ENCODE measurements at places on chromosomes 4 and X. TPM values are rescaled to one million over a fixed set of nuclear protein-coding genes. Genes with fewer than 3 reads are reported as not detected.
A peak's percentile ranks its signal among the peaks of the same experiment; 100 is the strongest.

Gene P2RY4
- total RNA-seq: 0.19 TPM

Gene PPBP
- total RNA-seq: not detected

Gene PLAC1
- total RNA-seq: not detected

Gene SMARCAD1
- 26.1 TPM for total RNA-seq

Gene PTCHD1
- not detected for total RNA-seq

Gene LRCH2
- not detected for total RNA-seq

Gene TMEM154
- total RNA-seq: 21.9 TPM

Gene CACNA1F
- total RNA-seq: 1.7 TPM

Gene FGB
- total RNA-seq: not detected

- no peak for DNase-seq
Measured at GRCh38 chrX:106038625-106039024, at the start of gene SERPINA7. SERPINA7 (minus strand) TSS chrX:106038727; CDS start chrX:106037058, 1,669 bp downstream.

DNA sequence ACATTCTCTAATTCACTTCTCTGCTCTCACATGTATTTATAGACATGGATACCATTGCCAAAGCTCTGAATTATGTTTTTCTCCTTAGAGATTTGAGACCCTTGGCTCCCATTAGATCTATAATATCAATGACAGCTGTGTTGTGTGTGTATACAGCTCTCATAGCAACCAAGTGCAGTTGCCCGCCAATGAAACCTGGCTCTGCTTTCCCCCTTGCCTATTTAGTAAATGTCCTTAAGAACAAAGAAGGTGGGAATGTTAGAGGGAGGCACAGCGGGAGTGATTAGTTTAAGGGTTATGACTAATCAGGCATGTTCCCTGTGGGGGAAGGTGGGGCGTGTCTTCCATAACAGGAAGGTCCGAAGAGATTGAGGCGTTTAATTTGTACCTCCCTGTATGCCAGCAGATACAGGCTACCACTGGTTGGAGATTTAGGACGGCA, 100.5 kb upstream of the TBC1D9 start:
- no peak for DNase-seq

- no peak for DNase-seq
Measured at GRCh38 chr4:34732176-34732950, 1512.0 kb downstream of the ARAP2 start.

- DNase-seq: peak; percentile 48
Measured at GRCh38 chr4:88522702-88523324, 763 bp downstream of the PYURF start.

DNA sequence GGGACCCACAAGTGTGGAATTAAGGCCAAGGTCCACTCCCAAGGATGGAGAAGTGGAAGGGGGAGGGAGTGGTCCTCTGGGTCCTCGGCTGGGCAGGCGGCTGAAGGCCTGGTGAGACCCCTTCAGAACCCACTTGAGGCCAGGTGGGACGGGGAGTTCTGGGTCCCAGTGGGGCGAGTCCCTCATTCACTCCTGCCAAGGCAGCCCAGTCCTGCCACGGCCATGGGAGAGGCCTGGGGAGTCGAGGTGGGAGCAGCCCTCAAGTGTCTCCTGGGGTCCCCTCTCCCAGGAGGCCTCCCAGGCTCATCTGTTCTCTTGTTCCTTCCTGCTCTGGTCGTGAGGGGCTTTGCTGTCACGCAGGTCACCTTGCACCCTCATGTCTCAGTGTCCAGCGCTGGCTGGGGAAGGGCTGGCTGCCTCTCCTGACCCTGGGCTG, 6.1 kb upstream of the SH3BP2 start:
- peak; percentile 48 for DNase-seq

GRCh38 chrX:109843963-109844751, 111.1 kb upstream of the ACSL4 start:
- no peak for DNase-seq

DNA sequence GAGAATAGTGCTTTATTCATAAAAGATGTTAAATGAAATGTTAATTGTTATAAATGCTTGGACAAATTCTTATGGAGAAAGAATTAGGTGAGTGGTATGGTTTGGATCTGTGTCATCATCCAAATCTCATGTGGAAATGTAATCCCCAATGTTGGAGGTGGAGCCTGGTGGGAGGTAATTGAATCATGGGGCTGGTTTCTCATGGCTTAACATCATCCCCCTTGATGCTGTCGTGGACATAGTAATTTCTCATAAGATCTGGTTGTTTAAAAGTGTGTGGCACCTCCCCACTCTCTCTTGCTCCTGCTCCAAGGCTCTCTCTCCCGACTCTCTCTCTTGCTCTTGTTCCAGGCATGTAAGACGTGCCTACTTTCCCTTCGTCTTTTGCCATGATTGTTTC, 22.5 kb downstream of the GYPE start:
- DNase-seq: no peak

GRCh38 chr4:174340714-174341113, 57.0 kb downstream of the CEP44 start:
- no peak for DNase-seq

DNA sequence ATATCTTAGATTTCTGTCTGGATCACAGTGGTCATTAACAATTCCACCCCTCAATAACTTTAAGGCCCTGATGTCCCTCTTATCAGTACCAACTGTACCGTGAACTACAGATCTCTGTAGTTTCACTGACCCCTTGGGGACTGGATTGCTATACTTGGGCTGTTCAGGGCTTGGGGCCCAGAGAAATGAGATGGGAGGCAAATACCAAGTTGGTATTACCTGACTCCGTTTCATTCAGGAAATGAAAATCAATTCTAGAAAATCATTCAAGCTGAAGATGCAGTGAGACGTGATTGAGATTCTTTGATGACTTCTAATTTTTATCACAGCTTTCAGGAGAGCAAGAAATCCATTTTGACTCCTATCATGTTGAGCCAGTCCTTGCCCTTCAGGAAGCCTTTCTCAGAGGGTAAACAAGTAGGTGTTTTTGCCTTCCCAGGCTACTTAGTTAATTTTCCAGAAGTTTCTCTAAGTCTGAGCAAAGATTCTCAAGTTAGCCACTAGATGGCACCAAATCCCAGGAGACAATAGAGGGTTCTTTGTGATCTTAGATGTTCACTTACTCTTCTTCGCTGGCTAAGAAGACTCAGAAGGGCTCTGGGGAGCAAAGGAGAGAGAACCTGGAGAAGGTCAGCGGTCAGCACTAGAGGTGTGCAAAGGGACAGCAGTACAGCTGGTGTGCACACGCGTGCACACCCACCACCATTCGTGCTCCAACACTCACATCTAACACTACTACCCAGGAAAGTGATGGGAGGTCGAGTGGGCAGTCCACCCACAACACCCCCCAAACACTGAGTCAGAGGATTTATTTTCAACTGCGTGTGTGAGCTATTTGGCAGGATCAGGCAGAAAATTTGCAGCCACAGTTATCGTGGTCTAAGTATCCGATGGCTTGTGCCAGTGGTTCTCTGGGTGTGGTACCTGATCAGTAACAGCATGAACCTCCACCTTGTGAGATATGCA, 7.4 kb downstream of the HNRNPH2 start:
- no peak for DNase-seq

DNA sequence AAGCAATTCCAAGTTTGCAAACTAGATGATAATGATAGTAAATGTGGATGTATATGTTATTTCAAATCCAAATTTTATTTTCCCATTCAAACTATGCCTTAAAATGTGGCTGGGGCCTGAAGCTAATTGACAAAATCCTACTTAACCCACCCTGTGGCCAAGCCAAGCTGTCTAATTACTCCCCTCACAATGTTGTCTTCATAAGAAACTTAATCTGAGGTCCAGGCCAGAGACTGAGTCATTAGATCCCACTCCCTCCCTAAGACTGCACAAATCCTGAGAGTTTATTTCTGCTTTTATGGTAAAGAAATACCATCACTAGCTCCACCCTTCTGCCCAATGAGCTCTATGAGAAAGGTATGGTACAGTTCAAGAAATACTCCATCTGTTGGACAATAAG, 16.6 kb downstream of the SMPX start:
- DNase-seq: no peak

DNA sequence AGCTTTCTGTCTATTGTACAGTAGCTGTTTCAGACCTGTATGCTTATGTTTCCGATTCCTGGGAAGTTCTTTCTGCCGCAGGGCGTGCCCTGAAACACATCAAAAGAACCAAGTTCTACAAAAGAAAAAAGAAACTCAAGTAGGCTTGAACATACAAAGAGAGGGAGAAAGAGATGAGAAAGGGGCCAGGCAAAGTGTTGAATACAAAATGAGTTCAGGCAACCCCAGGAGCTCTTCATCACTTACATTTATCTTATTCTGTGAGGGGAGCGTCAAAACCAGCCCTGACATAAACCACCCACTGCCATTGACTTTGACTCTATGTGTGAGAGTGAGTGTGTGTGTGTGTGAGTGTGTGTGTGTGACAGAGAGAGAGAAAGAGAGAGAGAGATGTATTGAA, 26.5 kb upstream of the ATOH1 start:
- DNase-seq: no peak

GRCh38 chr4:165152527-165152926, 39.9 kb upstream of the TMEM192 start:
- no peak for DNase-seq

- no peak for DNase-seq
Measured at GRCh38 chr4:65358914-65359313, 311.4 kb downstream of the EPHA5 start.

DNA sequence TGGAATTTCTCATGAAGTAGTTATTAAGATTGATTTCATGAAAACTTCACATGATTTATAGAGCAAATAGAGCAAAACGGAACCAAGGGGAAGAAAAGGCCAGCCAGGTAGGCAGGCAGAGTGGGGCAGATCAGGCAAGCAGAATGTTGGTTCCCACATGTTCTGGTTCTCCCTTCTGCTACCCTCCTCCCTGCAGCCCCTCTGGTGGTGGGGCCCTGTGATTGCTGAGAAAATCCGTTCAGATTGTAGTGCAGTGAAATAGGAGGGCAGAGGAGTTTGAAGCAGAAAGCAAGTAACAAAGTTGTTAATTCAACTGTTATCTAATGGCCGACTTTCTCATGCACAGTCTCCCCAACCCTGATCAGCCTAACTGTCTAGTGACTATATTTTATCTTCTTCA, 185.3 kb downstream of the MID1IP1 start:
- no peak for DNase-seq

DNA sequence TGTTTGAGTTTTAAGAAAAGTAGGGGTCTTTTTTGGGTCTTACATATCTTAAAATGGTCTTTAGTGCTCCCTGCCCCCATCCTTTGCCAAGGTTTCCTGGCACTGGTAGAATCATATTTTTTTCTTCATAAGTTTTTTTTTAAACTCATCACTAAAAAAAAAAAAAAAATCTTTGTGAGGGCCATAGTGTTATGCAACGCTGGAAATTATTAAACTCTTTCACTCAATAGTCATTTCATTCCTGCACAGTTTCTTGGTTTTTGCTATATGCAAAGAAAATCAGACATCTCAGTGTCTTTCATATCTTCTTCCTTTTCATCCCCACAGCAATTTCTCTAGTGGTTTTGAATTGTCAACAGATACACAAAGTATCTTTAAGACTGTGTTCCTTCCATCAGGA, 95.6 kb downstream of the TMA16 start:
- DNase-seq: no peak

- DNase-seq: no peak
Measured at GRCh38 chrX:13093529-13094140, 49.2 kb upstream of the FAM9C start.

DNA sequence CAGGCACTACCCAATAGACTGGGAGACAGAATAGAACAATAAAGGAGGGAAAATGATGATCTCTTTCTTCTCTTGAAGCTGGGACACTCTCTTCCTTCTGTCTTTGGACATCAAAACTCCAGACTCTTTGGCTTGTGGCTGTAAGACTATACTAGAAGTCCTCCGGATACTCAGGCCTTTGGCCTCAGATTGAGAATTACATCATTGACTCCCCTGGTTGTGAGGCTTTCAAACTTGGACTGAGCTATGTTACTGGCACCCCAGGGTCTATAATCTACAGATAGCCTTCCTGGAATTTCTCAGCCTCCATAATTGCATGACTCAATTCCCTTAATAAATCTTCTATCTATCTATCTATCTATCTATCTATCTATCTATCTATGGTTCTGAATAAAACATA, 294.2 kb upstream of the CT83 start:
- no peak for DNase-seq

- DNase-seq: no peak
Measured at GRCh38 chr4:42296196-42296595, 101.1 kb upstream of the SHISA3 start.

DNA sequence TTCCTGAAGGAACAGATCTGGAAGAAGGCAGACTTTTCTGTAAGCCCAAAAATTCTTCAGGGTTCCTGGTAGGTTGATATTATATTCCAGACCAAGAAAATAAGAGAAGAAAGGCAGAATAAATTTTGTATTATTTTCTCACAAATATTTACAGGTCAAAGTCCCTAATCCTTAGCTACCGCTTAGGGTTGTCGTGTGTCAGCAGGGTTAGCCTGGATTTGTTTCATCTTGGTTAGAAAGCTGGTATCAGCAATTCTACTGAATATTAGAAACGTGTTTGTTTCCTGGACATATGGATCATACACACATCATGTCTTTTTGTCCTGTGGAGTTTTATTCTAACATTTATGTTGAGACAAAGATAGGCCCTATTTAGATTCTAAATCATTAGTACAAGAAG, 232.9 kb upstream of the CXXC4 start:
- no peak for DNase-seq

DNA sequence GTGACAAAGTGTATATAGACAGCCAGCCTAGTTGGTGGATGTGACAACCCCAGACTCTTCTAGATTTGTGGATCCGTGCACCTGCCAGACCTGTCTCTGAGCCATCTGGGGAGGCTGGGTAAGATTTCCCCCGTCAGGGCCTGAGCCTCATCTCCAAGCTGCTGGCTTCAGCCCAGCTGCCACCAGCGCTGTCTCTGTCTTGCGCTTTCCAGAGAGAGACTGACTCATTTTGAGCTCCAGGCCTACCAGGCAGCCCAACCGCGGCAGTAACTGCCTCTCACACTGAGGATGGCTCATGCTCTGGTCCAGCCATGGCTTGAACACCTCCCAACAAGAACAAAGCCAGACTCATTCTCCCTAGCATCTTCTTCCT, 26.4 kb downstream of the NOP14 start:
- no peak for DNase-seq

GRCh38 chr4:77922158-77923094, 59.8 kb downstream of the MRPL1 start:
- no peak for DNase-seq

DNA sequence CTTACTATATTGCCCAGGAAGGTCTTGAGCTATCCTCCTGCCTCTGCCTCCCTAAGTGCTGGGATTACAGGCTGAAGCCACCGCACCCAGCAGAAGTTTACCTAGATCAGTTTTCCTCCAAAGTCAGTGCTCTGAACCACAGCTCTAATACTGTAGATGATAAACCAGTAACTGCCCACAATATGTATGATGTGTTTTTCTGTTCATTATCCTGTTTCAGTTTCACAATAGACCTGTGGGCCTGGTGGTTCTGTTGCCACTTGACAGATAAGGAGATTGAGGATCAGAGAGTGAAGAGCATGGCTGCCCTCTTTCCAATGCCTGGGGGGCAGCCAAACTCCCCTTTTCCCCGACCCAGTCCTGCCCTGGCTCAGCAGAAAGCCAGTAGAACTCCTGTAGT, 87.0 kb downstream of the EFNB1 start:
- no peak for DNase-seq
